ENCODE measurements at places on chromosomes 1 and 21. TPM values are rescaled to one million over a fixed set of nuclear protein-coding genes. Genes with fewer than 3 reads are reported as not detected.

- peaks cover 25% of the 10 kb centered on the region for H3K27me3 ChIP-seq
- no peak overlapping the region for H3K27ac ChIP-seq
- no peaks in the 10 kb centered on the region for H3K36me3 ChIP-seq
- H3K4me3 ChIP-seq: no peak overlapping the region
- DNase-seq: no peak
These were observed 1.9 kb upstream of the MYOC start for GRCh38 chr1:171654201-171654941.

DNA sequence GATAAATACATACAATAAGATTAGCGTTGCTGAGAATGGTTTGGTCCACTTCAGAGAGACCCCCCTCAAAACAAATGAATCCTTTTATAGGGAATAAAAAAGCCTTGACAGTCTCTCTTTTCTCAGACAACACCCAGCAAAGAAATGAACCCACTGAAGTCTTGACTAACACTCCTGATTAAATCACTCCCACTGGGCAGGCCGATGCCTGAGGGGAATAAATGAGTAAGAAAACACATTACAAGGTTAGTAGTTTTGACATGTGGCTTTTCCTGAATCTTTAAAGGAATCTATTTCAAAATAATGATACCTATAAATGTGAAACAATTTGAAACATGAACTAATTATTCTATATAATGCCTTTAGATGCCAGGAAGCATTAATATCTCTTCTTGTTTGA is 146.9 kb upstream of the POGK start:
- H3K27me3 ChIP-seq: peaks cover 2% of the 10 kb centered on the region
- H3K4me1 ChIP-seq: no peaks in the 10 kb centered on the region
- H3K36me3 ChIP-seq: no peaks in the 10 kb centered on the region
- no peak overlapping the region for H3K4me3 ChIP-seq
- DNase-seq: no peak

- no peak overlapping the region for H3K27ac ChIP-seq
- DNase-seq: peak; percentile 13
- H3K4me1 ChIP-seq: peaks cover 17% of the 10 kb centered on the region
- peak overlapping the region; percentile 79 for H3K4me3 ChIP-seq
- H3K27me3 ChIP-seq: peaks cover 46% of the 10 kb centered on the region
These were observed 553 bp downstream of the PTGER3 start for GRCh38 chr1:71046891-71047634.

- H3K27ac ChIP-seq: peak overlapping the region; percentile 93
- no peak for DNase-seq
- peak overlapping the region; percentile 98 for H3K4me3 ChIP-seq
These were observed 894 bp upstream of the TSEN15 start for GRCh38 chr1:184050636-184051035.

DNA sequence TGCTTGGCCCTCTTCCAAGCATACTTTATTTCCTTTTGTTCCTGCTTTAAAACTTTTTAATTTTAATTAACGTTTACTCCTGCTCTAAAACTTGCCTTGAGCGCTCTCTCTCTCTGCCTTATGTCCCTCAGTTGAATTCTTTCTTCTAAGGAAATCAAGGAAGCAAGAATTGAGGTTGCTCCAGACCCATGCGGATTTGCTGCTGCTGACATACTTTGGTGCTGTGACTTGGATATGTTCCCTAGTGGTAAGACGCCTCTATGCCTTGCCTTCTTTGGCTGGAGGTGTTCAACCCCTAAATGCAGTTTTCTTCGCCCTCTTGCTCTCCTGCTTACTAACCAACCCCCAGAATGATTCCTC is 148.1 kb downstream of the ADSS2 start:
- DNase-seq: no peak
- peaks cover 7% of the 10 kb centered on the region for H3K36me3 ChIP-seq
- H3K27me3 ChIP-seq: no peaks in the 10 kb centered on the region
- no peak overlapping the region for H3K4me3 ChIP-seq

DNA sequence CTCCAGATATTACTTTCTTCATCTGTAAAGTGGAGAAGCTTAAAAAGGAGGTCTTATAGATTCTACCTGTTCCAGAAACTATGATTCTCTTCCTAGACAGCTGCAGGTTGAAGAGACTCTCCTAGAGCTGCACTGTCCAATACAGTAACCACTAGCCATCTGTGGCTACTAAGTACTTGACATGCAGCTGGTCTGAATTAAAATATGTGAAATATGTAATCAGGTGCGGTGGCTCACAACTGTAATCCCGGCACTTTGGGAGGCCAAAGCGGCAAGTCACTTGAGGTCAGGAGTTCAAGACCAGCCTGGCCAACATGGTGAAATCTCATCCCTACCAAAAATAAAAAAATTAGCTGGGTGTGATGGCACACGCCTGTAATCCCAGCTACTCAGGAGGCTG is 15.8 kb downstream of the APP start:
- no peak overlapping the region for H3K4me3 ChIP-seq
- H3K27ac ChIP-seq: no peak overlapping the region
- H3K36me3 ChIP-seq: no peaks in the 10 kb centered on the region
- H3K4me1 ChIP-seq: no peaks in the 10 kb centered on the region
- no peaks in the 10 kb centered on the region for H3K27me3 ChIP-seq

GRCh38 chr1:3858231-3858981 is 1.1 kb downstream of the DFFB start:
- no peaks in the 10 kb centered on the region for H3K36me3 ChIP-seq
- peak; percentile 13 for DNase-seq
- H3K4me1 ChIP-seq: peaks cover 41% of the 10 kb centered on the region
- peaks cover 12% of the 10 kb centered on the region for H3K27me3 ChIP-seq
- peak overlapping the region; percentile 96 for H3K4me3 ChIP-seq
- peak overlapping the region; percentile 75 for H3K27ac ChIP-seq

GRCh38 chr1:89672489-89673183 is 39.7 kb downstream of the LRRC8C start:
- H3K27ac ChIP-seq: peak overlapping the region; percentile 50
- H3K4me1 ChIP-seq: peaks cover 88% of the 10 kb centered on the region
- no peak for DNase-seq
- no peaks in the 10 kb centered on the region for H3K27me3 ChIP-seq
- no peak overlapping the region for H3K4me3 ChIP-seq

GRCh38 chr21:39852021-39852721 is 15.1 kb upstream of the PCP4 start:
- DNase-seq: no peak
- no peak overlapping the region for H3K4me3 ChIP-seq
- no peaks in the 10 kb centered on the region for H3K4me1 ChIP-seq
- no peaks in the 10 kb centered on the region for H3K36me3 ChIP-seq

GRCh38 chr1:181117648-181118449 is 29.3 kb downstream of the IER5 start:
- no peak overlapping the region for H3K4me3 ChIP-seq
- H3K4me1 ChIP-seq: peaks cover 21% of the 10 kb centered on the region
- no peak overlapping the region for H3K27ac ChIP-seq
- DNase-seq: no peak

DNA sequence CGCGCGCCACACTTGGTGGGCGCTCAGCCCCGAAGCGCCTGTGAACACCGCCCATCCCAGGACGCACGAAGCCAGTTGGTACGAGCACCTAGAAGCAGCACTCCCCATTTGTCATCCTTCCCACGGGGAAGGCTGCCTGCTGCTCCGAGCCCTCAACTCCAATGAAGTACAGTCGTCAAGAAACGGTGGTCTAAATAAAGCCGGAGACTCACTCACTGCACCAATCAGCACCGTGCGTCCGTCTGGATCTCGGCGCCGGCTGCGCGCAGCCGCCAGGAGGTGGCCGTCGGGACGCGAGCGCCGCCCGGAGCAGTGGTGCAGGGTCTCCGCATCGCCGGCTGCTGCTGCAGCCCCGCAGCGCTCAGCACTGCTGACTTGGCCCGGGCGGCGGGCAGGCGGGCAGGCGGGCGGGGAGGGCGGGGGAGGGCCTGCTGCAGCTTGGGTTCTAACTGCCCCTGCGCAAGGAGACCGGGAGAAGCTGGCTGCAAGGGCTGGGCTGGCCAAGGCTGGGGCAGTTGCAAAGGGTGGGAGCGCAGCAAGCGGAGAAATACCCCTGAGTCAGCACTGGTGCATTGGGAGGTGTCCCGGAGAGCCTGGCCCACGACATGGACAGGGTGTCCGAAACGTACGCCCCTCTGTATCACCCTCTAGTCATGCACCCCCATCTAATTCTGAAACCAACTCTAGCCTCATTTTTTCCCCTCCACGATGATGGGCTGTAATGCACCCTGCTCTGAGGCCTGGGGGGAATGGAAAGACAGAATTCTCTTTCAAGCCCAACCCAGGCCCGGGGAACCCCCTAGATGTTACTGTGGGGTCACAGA is 35.8 kb upstream of the H6PD start:
- DNase-seq: no peak
- H3K27ac ChIP-seq: no peak overlapping the region
- peaks cover 18% of the 10 kb centered on the region for H3K27me3 ChIP-seq

The PRKCZ gene
- polyA plus RNA-seq: 9.4 TPM

The CR1 gene
- not detected for polyA plus RNA-seq

The TRIM33 gene
- 43.3 TPM for polyA plus RNA-seq

The ZNHIT6 gene
- 6.0 TPM for polyA plus RNA-seq

All from immature natural killer cell (primary cell).